NCI-H2107 (cell line): ENCODE measurements at places on chromosomes 7 and 10.
A peak's percentile ranks its signal among the peaks of the same experiment; 100 is the strongest.

GRCh38 chr7:104241538-104242209 lies 33.9 kb upstream of the ORC5 start:
- no peak for DNase-seq

DNA sequence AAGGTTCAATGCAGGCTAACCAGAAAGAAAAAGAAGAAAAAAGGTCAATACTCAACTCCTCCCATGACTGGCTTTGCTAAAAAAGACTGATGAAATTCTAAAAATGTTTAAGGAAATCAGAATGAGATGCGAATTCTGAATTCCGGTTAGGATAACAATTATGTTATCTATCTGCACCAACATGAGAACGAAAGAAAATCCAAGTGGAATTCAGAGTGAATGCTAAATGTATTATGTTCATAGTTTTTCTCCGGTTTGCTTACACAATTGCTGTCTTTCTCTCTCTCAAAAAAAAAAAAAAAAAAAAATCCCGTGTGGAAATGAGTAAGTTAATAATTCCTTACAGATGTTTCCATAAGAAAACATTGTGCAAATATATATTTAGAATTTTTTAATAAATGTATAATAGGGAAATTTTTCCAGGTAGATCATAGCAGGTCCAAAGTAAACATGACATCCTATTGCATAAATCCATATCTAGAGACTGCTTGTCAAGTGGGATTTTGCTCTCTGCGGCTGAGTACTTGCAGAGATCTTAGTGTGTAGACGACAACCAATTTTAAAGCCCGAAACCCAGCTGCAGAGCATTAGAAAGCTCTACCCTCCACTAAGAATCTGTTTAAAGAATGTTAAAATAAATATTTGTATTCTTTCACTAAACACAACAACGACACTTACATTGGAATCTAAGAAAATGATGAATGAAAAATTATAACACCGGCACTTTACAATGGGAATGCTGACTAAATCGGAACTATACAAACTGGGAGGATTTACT lies 104.0 kb downstream of the JAZF1 start:
- DNase-seq = no peak

- DNase-seq = no peak
These were observed 129.3 kb downstream of the GLI3 start for GRCh38 chr7:42107484-42108240.

DNA sequence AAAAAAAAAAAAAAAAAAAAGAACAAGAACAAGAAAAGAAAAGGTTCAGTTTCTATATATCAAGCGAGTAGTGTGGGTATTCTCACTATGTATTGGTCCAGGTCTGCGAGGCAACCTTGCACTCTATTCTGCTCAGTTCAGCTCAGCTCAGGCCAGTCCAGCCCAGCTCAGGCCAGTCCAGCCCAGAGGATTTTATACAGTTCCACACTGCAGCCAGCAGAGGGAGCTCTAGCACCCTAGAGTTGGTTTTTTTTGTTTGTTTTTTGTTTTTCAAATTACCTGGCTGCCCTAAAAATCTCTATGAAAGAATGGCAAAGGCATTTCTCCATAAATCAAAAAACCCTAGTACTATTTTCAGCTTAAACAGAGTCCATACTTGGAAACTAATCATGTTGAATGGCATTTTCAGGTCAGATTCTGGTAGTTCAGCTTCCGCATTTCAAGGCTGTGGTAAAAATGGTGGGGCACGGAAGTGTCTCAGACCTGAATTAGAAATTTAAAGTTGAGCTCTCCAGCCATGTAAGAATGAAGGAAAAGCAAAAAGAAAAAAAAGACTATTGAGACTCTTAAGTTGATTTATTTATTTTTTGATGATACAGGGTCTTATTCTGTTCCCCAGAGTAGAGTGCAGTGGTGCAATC lies 55.2 kb upstream of the GSDME start:
- DNase-seq = peak; percentile 26

GRCh38 chr10:125843603-125844329 lies 20.4 kb downstream of the BCCIP start:
- DNase-seq = no peak

DNA sequence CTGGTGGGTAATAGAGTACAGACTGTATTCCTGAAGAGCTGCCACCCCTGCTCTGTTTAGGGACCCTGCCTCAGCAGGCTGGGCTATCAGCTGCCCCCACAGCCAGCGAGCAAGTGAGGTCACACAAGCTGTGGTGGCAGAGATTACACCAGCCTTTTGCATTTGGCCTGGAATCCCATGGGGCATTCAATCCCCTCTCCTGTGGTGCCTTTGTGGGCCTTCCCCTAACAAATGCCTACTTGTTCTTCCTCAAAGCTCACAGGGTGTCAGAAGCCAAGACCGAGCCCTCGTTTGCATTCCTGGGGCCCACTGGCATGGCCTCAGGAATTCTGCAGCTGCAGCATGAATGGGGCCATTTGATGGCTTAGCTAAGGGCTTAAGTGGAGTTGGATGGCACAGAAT lies 212.7 kb upstream of the PHYHIPL start:
- no peak for DNase-seq

DNA sequence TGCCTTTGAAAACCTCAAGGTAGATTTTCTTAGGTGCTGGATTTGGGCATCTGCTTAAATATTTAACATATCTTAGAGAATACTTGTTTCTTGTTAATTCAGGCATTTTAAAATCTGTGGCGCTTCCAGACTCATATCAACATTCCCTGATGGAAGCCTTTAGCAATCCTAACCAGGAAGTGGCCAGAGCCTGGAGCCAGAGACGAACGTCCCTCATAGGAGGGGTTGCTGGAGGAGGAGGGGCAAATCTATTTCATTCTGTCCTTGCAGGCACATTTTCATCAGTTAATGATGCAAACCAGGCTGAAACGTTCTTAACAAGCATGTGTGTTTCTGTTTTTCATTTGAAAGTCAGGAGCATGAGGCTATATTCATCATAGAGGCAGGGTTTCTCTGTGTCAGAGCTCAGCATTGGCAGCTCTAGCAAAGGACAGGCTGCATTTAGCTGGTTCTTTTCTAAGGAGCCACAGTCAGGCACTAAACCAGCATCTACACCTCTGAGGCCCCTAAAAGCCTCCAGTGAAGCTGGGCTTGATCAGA lies 17.8 kb upstream of the IFIT2 start:
- no peak for DNase-seq

- no peak for DNase-seq
These were observed 548.0 kb downstream of the TCERG1L start for GRCh38 chr10:130763491-130763890.

DNA sequence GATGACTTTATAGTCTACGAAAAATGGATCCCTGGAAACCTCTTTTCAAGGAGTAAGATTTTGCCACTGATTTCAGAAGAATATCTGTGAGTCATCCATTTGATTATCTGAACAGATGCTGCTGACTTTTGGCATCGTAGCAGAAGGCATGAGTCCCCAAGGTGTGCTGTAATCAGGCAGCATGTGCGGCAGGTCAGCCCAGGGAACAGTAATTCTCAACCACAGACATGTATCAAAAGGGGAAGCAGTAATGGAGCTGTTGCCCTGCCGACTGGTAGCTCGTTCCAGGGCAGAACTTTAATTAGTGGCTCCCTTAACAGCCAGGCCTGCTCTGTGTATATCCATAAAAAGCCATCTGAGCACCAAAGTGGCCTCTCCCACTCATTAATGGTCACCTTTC lies 5.7 kb upstream of the VWC2 start:
- no peak for DNase-seq

DNA sequence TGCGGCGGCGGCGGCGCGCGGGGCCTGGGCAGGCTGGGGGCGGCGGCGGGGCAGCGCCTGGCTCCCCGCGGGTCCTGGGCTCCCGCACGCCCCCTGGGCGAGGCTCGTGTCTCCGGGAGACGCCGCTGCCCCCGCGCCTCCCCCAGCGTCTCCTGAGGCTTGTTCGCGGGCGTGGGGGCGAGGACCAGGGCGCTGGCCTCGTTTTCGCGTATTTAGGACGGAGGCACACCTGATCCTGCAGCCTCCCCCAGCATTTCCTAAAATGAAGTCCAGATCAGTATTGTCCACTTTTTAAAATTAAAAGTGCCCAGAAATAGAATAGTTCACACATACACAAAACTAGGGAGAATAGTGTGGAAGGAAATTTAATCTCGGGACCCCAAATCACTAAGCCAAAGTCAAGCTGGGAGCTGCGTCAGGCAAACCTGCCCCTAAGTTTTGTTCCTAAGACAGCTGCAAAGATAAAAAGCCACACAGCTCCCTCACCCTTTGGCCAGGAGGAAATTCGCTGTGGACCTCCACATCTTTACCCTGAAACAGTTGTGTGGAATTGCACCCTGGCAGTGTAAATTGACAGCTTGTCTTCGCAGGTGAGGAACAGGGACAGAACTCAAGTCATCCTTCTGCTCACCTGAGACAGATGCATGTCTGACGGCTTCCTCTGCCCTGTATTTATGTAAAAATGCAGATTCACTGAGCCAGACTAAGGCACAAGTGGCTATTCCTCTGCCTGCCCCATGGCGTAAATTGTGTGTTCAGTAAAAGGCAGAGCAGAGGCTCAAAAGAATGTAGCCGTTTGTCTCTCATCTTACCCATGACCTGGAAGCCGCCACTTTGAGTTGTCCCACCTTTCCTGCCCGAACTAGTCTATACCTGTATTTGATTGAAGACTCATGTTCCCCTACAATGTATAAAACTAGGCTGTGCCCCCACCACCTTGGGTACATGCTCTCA lies 740 bp downstream of the GALNT11 start:
- no peak for DNase-seq

DNA sequence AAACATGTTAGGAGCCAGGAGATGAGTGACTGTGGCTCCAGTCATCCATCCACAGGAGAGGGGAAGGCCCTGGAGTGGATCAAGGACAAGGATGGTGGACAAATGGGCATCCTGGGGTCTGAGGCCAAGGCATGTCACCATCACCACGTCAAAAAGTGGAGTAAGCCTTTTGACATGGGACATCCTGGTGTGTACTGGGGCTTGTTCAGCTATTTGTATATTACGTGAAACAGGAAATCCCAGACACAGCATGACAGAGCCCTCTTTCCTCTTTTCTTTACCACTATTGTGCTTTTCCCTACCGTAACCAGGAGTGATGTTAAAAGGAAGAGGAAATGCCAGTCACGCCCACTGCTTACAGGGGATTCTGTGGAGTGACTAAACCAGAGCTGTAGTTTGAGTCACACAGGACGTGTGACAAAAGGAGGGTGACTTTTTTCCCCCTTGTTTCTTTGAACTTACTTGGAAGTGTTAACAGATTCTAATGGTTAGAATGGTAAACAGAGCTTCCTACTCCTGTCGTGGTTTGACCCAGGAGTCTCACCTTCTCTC lies 15.4 kb downstream of the ACSL5 start:
- DNase-seq = no peak

- DNase-seq = no peak
These were observed 982.2 kb downstream of the REEP3 start for GRCh38 chr10:64503429-64503828.

- DNase-seq = no peak
These were observed 555.7 kb downstream of the AUTS2 start for GRCh38 chr7:70153933-70154332.

DNA sequence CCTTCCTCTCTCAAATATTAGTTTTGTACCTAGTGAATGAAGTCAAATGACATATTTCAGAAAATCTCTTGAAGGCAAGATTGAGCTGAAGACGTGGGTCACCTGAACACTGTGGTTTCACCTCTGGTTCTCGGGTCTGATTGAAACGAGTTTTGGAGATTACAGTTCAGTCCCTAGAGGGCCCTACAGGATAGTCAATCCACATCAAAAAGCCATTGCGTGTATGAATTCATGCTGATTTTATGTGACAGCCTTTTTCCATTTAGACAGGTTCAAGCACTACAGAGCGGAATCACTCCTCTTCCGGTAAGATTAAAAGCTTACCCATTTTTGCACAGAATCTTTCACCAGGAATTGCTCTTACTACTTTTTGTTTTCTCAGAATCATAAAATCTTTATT lies 62.2 kb downstream of the VIM start:
- no peak for DNase-seq

- no peak for DNase-seq
These were observed 49.2 kb upstream of the CDK1 start for GRCh38 chr10:60729106-60729505.

- DNase-seq = no peak
These were observed 118.7 kb downstream of the MAD1L1 start for GRCh38 chr7:2114052-2114451.

GRCh38 chr7:135178364-135178763 lies 7.9 kb upstream of the CYREN start:
- no peak for DNase-seq

GRCh38 chr10:21293518-21294356 lies 231.7 kb downstream of the SKIDA1 start:
- no peak for DNase-seq

- DNase-seq = no peak
These were observed 214.9 kb downstream of the JAZF1 start for GRCh38 chr7:27965650-27966049.

- no peak for DNase-seq
These were observed 87.5 kb upstream of the HGF start for GRCh38 chr7:81857385-81857784.

DNA sequence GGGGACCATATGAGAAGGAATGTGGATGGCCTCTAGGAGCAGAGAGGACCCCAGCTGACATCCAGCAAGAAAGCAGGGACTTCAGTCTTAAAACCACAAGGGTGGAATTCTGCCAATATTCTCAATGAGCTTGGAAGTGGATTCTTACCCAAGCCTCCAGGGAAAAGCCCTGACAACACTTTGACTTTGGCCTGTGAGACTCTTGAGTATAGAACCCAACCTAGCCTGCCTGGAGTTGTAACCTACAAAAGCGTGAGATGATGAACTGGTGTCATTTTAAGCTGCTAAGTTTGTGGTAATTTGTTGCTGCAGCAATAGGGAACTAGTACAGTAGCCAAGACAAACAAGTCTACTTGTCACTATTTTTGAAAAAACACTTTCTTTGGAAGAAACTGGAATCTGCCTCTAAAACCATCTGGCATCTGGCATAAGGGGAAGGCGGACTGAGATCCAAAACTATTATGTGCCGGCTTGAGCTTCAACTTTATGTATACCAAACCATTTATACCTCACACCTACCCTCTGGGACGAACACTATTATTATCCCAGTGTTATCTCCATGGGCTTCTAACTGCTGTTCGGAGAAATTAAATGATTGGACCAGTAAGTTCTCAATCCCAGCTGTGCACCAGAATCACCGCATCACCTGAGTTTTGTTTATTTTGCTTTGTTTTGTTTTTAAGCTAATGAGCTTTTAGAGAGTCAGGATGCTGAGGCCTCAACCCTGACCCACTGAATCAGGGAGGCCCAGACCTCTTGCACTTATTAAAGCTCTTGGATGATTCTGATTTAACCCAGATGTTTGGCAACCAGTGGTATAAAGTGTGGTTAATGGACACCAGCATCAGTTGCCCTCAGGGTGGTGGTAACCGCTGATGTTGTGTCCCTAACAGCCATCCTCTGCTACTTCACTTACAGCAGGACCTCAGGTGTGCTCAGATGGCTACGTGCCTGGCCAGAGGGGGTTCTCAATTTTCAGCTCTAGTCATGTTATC lies 83.0 kb downstream of the C1GALT1 start:
- DNase-seq = peak; percentile 17

- no peak for DNase-seq
These were observed 87.8 kb upstream of the DKK1 start for GRCh38 chr10:52226197-52226847.

DNA sequence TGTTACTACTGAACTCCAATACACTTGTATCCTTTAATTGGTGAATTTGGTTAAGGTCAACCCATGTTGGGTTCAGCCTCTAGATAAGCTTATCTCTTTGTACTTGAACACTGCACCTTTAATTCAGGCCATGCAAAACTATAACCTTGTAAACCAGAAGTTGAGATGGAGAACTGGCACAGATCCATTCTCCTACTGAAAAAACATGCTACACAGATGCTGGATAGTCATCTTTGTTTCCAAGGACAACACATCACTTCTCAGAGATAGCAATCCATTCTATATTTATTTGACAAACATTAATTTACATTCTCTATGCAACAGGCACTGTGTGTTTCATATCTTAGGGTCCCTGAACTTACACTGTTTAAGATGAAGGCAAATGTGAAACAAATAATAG lies 2.9 kb upstream of the CDK14 start:
- DNase-seq = no peak
